ENCODE measurements at places on chromosomes 7 and 10. TPM values are rescaled to one million over a fixed set of nuclear protein-coding genes. Genes with fewer than 3 reads are reported as not detected.

DNA sequence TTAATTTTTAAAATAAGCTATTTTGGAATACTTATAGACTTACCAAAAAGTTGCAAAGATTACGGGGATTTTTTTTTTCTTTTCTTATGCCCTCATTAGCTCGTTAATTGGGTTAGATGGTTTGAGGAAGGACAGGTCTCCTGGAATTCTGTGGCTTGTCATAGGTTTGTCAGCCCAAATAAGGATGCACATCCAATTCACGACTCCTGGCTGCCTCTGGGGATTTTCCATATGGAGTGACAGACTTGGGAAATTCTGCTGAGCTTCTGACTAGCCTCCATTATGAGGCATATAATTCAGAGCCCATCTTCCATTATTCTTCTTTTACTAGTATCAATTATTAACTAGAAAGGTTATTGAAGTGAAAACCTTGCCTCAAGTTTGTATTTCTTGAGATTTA lies 102.1 kb downstream of the AUTS2 start:
- no peak for DNase-seq

DNA sequence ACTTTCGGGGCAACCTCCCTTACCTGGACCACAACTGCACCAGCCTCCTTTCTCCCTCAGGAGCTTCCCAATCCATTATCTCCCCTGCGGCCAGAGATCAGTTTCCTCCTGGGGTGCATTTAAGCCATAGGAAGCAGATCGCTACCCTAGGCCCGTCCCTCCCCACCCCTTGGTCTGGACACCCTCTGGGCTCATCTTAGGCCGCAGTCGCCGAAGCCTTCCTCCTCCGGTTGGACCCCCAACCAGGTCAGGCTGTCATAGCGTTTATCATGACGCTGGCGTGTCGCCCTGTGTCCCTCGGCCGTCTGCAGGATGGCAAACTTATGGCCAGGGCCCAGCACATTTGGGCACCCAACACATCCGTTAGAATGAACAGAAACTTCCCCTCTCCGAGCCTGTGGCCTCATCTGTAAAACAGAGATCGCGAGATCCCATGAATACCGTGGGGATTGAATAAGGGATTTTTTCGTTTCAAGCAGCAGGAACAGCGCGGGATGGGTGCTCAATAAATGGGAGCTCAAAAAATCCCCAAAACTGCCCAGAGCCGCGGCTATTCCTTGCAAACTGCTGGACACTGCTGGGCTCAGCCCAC lies 669 bp upstream of the AP5Z1 start:
- peak; percentile 69 for DNase-seq

- no peak for DNase-seq
Measured at GRCh38 chr10:84552478-84552877, 224.1 kb downstream of the CCSER2 start.

DNA sequence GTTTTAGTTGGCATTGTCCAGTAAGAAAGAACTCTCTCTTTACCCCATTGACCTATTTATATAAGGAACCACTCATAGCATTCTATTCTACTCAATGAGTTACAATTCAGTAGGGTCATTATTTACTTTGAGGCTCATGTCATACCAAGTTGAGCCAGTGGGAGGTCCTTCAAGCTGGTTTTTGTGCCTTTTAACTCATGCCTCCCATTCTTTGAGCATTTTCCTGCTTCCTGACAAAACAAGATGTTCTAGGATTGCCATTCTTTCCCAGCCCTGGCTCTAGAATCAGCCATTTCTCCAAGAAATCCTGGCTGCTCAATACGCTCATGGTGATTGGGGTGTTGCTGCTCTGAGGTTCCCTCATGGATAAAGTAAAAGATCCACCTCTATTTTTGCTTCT lies 250.1 kb downstream of the ABCA13 start:
- DNase-seq, result peak; percentile 57

DNA sequence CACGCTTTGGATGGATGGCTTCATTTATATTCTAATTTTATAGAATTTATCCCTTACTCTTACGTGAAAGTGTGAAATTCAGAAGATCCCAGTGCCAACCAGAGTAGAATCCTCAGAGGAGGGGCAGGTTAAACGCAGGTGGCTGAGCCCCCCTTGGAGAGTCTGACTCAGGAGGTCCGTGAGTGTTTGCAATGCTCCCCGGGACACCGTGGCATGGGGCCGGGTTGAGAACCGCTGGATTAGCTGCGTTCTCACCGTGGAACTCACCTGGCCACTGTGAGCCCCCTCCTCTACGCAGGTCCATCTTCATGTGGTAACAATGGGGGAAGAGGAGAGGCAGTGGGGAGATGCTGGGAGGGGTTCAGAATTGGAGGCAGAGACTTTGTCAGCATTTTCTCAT lies 638.0 kb upstream of the MKI67 start:
- no peak for DNase-seq

- DNase-seq, result no peak
Measured at GRCh38 chr10:94631077-94631875, 52.3 kb upstream of the CYP2C18 start.

GRCh38 chr7:123714296-123715080 lies 34.3 kb downstream of the WASL start:
- peak; percentile 32 for DNase-seq

DNA sequence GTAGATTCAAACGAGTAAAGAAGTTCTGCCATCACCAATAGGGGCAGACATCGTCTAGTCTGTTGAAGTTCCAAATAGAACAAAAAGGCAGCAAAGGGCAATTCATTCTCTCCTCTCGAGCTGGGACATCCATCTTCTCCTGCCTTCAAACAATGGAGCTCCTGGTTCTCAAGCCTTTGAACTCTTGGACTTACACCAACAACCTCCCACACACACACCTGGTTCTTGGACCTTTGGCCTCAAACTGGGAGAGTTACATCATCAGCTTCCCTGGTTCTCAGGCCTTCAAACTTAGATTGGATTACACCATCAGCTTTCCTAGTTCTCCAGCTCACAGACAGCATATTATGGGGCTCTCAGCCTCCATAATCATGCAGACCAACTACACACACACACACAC lies 9.8 kb upstream of the GIMAP5 start:
- DNase-seq, result no peak

DNA sequence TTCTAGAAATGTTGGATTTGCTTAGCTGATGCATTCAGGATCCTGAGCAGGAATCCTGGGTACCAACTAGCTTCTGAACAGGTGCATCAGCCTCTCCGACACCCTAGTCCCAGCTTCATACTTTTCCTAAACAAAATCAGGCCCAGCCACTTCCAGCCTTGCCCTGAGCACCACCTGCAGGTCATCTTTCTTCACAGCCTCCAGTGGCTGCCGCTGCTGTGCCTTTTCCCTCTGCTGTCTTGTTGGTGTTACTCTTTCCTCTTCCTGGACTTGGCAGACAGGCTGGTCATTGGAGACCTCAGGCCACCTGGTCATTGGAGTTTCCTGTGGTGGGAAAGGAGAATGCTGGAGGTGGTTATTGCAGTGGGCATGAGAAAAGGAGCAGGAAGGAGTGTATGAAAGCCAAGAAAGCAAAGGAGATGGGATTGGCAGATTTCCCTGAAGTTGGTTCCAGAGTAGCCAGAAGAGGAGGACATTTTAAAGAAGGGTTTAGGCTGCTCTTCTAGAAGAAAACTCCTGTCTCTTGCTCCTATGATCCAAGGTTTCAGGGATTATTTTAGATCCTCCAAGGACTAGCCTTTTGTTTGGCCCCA lies 48.2 kb upstream of the NFKB2 start:
- peak; percentile 42 for DNase-seq

- peak; percentile 35 for DNase-seq
Measured at GRCh38 chr7:8109196-8110022, 140.8 kb downstream of the GLCCI1 start.

Gene INMT
- not detected for total RNA-seq

Gene AGBL3
- 0.67 TPM for total RNA-seq

Gene PDE6C
- not detected for total RNA-seq

Data from HFFc6 (cell line).